ENCODE measurements at places on chromosomes 12 and 14. TPM values are rescaled to one million over a fixed set of nuclear protein-coding genes. Genes with fewer than 3 reads are reported as not detected.

DNA sequence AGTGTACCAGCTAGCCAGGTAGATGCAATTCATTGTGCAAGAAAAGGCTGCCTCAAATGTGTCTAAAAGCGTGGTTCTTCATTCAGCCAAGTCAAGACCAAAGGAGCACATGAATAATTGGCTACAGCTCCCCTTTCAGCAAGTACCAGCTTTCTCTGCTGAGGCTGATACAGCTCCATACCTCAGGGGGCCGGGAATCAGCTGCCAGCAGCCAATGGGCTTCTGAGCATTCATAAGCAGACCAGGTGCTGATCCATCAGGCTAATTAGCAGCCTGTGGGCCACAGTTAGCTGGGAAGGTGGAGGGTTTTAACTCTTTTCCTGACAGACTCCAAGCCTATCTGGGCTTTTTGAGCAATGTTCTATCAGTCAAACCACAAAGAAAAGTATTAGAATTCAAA lies 264.7 kb downstream of the APAF1 start:
- no peak for DNase-seq

Gene ADAMTS20
- total RNA-seq, result not detected

GRCh38 chr12:33437598-33437997 lies 2.0 kb downstream of the SYT10 start:
- no peak for DNase-seq

DNA sequence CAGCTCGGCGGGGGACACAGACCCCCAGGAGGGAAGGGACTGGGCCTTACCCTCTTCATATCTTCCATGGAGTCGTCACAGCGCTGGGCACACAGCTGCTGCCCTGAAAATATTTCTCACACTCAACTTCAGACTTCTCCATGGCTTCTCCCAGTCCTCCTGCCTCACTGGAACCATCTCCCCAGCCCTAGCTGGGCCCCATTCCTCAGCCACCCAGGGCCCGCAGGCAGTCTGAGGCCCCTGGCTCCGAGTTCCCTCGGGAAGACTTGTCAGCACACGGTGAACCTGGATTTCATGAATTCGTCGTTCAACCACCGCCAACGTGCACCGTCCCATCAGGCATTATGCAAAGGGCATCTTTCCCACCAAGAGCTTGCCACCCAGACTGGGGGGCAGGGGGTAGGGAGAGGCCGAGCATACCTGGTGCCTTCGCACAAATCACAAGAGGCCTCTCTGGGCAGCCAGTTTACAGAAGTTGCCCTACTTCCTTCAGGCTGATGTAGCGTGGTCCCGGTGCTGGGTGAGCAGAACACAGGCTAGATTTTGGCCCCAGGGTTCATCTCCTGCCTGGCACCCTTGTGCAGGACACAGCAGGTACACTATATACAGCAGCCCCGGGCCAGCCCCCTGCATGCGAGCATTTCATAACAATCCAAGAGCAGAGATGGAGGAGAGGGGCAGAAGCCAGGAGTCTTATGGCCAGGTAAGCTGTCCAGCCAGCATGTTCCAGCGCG lies 44.2 kb downstream of the LTBP2 start:
- DNase-seq, result no peak

DNA sequence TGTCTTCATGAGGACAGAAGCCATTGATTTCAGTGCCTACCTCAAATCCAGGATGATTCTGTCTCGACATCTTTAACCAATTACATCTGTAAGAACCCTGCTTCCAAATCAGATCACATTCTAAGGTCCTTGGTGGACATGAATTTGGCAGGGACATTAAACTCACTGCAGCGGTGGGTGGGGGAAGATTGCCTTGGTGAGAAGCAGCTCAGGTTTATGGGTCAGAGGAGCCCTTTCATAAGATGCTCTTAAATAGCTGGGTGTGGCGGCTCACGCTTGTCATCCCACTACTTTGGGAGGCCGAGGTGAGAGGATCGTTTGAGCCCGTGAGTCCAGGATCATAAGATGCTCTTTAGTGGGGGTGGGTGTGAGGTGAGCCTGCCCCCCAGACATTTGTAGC lies 42.9 kb downstream of the ELK3 start:
- no peak for DNase-seq

DNA sequence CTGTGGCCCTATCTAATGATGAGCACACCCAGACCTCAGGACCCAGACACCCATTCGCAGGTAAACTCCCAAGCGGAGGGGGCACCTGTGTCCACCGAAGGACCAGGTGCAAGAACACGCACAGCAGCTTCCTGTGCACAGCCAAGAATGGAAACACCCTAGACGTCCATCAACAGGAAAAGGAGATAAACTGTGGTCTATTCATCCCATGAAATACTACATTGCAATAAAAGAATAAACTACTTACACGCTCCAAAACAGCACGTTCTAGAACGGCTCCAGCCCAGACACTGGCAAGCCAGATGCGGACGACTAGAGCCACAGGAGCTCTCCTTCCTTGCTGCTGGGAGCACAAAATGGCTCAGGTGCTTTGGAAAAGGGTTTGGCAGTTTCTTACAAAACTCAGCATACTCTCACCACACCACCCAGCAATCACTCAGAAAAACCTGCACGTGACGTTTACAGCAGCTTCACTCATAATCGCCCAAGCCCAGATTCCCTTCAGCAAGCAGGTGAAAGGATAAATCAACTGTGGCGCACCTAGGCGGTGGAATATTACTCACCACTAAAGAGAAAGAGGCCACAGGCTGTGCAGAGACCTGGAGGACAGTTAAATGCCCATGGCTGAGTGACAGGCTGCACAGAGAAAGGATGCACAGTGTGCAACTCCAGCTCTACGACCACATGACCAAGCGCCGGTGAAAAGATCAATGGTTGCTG lies 21.0 kb downstream of the BRF1 start:
- DNase-seq, result no peak

- DNase-seq, result no peak
Measured at GRCh38 chr12:46382408-46382963, 9.9 kb upstream of the SLC38A2 start.

Gene INSM2
- not detected for total RNA-seq

Gene RND1
- 0.89 TPM for total RNA-seq

Gene OR11H6
- not detected for total RNA-seq

GRCh38 chr12:100862676-100863075 lies 68.1 kb downstream of the ANO4 start:
- no peak for DNase-seq

- DNase-seq, result no peak
Measured at GRCh38 chr14:74771399-74771798, 8.3 kb downstream of the YLPM1 start.

Gene APOF
- not detected for total RNA-seq

- no peak for DNase-seq
Measured at GRCh38 chr14:103074729-103075367, 9.2 kb upstream of the LBHD2 start.

GRCh38 chr12:66187036-66187435 lies 2.0 kb upstream of the IRAK3 start:
- no peak for DNase-seq

Gene TAS2R50
- 3.1 TPM for total RNA-seq

Gene PRB2
- not detected for total RNA-seq

Data from osteocyte (in vitro differentiated cells).